Uterus (tissue), 4 donors: ENCODE measurements at places on chromosomes 5 and 9.

DNA sequence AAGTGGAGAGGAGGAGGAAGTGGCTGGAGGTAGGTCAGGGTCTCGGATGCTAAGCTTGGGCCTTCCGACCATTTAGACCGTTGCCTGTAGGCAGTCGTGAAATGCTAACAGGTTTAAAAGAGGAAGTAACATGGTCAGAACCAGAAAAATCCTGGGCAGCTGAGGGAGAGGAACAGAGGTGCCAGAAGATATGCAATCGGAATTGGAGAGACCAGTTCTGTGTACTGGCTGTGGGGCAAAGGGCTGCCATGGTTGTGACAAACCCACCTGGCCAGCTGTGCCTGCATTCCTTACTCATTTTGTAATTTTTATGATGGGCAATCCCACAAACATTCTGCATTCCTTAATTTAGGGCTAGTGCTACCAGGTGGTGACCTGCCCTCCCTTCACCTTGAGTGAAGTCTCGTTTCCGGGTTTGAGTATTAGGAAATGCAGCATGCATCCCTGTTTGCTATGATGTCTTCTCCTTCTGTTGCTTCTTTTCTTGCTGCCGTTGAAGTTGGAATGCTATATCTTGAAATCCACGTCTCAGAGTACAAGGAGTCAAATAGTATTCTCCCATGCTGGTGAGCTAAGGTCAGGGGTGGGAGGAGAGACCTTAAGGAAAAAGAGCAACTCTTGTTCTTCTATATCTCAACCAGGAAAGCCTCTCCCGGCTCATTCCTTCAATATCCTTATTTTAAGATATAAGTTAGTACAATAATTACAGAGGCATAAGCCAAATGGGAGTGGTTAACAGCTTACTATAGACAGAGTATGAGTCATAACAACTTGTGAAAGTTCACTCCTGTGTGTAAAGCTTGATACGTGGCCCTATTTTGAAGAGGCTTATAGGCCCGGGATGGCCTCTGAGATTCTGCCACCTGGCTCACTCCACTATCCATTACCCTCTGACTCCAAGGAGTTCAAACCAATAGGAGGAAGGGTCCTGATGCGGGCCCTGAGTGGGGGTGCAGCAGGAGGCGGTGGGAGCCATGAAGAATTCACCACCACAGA, 37.0 kb downstream of the B4GALT1 start:
- H3K36me3 ChIP-seq: no peaks in the 10 kb centered on the region
- no peak overlapping the region for H3K27ac ChIP-seq
- no peaks in the 10 kb centered on the region for H3K27me3 ChIP-seq
- H3K4me3 ChIP-seq: no peak overlapping the region
- no peak for DNase-seq

DNA sequence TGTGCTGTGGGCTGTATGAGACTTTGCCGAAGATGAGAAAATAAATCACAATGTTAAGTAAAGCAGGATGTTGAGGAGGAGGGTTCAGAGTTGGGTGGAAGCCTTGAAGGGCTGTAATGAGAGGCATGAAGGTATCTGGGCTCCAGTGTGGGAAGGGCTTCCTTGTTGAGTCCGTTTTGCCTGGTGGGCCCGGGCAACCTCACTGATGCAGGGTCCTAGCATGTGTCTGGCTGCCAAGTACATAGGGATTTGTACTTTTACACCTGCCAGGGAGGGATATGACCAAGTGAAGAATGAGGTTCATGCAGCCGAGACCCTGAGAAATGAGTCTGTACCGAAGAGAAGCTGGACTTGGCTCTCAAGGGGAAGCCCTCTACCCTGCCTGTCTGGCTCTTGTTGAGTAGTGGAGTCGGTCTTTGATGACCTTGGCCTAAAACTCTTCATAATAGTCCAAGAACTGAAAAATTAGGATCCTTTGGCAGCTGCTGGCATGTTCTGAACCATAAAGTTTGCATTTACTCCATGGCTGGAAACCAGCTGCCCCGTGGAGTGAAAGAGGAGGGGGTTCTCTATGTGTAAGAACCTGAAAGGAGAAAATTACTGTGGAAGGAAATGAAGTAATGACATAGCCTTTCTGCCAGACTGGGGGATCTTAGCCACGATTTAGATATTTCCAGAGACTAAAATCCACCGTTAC, 59.0 kb upstream of the DPYSL3 start:
- H3K4me1 ChIP-seq: no peaks in the 10 kb centered on the region
- H3K36me3 ChIP-seq: no peaks in the 10 kb centered on the region
- H3K27ac ChIP-seq: no peak overlapping the region

DNA sequence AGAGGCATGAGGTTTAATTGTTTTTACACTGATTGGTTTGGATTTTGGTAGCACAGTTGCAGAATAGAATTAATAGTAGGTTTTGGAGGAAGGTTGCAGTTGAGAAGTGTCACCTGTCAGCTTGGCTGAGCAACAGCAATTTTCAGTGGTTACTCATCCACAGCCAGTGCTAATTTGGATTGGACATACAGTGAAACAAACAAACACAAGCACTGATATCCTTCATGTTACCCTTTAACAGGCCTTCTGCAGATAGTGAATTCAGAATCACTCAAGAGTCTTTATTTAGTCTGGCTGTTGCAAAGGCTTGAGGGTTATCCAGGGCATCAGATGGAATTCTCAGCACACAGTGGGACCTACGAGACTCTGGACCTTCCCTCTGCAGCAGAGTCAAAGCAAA, 31.8 kb upstream of the POU4F3 start:
- no peak for DNase-seq
- H3K27ac ChIP-seq: no peak overlapping the region
- no peaks in the 10 kb centered on the region for H3K27me3 ChIP-seq
- no peaks in the 10 kb centered on the region for H3K4me1 ChIP-seq
- H3K36me3 ChIP-seq: no peaks in the 10 kb centered on the region

GRCh38 chr5:126680191-126680817, 79.6 kb downstream of the PHAX start:
- no peak for DNase-seq
- H3K27me3 ChIP-seq: no peaks in the 10 kb centered on the region
- no peak overlapping the region for H3K4me3 ChIP-seq
- H3K4me1 ChIP-seq: no peaks in the 10 kb centered on the region
- H3K27ac ChIP-seq: no peak overlapping the region
- H3K36me3 ChIP-seq: no peaks in the 10 kb centered on the region

DNA sequence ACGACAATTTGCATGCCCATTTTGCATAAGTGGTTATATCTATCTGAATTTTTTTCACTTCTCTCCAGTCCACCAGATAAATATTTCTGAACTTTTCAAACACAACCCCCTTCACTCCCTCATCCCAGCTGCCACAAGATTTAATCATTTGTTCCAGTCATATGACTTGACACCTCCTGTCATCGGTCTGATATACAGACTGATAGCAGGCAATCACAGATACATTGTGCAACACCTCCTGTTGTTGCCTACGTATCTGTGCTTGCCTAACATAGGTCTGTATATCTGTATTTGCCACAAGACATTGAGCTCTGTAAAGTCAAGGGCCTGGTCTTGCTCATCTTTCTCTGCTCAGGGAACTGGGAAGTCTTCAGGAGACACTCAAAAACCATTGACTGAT, 65.6 kb downstream of the GNA14 start:
- H3K4me3 ChIP-seq: no peak overlapping the region
- no peaks in the 10 kb centered on the region for H3K27me3 ChIP-seq
- no peaks in the 10 kb centered on the region for H3K4me1 ChIP-seq
- no peaks in the 10 kb centered on the region for H3K36me3 ChIP-seq
- DNase-seq: no peak
